Activated CD4-positive, alpha-beta T cell treated with anti-CD3 and anti-CD28 coated beads, Interleukin-2, amount 50 U/mL, for 1 hour (primary cell): ENCODE measurements at places on chromosomes 3 and 15.

DNA sequence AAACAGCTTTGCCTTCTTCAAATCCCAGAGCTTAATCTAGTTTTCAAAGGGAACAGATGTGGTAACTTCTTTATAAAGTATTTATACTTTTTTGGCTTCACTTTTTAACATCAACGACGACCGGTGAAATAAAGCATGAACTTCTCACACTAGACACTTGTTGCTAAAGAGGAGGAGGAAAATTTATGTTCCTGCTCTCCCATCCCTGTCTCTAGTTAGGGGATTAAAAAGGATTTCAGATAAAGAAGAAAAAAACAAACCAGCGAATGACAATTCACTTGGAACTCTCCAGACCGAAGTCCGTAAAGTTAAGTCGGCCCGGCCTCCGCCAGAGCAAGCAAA lies 672 bp downstream of the NEDD4 start:
- no peak for DNase-seq

GRCh38 chr3:66259566-66260255 lies 38.9 kb downstream of the SLC25A26 start:
- no peak for DNase-seq

GRCh38 chr15:73308305-73308704 lies 60.5 kb downstream of the HCN4 start:
- DNase-seq: no peak

DNA sequence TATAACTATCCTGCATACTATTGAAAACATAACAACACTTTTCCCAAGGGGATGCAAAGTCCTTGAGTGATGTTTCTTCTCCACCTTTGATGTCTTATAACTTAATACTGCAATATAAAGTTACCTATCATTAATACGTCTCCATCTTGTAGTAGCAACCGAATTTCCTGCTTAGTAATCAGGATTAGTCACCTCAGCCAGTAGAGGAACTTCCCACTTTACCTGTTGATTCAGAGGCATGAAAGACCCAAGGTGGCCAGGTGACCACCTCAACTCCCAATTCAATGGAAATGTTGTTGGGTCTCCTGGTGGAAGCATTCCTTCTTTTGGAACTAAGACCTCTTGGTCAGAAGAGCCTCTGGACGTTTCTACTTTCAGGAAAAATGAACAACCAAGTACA lies 3.5 kb upstream of the TMCC1 start:
- DNase-seq: no peak

- DNase-seq: no peak
Observed at GRCh38 chr3:66709532-66709931, 208.7 kb upstream of the LRIG1 start.

DNA sequence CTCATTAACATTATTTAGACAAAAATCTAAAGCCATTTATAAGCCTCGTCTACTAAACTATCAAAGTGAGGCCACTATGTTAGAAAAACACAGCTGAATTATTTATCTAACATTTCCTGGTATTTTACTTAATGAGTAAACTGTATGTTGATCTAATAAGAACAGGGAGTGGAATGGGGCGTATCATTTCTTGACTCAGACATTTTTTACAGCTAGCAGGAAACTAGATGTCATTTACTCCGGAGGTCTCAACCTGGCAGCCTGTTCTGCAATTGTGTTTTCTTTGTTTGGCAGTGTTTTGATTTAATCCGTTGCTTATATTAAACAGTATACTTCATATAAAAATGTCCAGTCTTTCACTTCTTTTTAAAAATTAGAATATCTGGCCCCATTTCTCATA lies 79.1 kb upstream of the ABI3BP start:
- no peak for DNase-seq

DNA sequence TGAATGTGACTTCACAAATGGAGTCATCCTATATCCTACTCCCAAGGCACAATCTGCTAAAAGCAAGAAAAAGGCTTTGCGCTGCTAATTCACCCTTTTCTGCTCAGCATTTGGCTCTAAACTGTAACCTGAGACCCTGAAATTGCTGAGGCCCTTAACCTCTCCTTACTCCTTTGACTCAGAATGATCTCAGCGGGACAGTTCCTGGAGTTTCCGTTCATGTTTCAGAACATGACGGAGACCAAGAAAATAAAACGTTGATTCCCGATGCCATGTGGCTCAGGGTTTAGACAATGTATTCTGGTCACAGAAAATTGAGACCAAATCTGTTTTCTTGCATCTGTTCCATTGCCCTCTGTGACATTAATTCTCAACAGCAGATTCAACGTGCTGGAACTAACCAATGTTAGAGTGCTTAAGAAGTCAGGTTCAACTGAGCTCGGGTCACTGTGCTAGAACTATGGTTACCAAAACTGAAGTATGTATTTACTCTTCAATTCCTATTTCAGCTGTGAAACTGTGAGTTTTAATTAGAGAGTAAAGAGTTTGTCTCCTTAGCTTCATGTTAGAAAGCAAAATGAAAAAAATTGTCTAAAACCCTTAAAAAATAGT lies 45.4 kb upstream of the TMC3 start:
- no peak for DNase-seq
